Activated CD4-positive, CD25-positive, alpha-beta regulatory T cell (primary cell): ENCODE measurements at places on chromosomes 12 and 14.

DNA sequence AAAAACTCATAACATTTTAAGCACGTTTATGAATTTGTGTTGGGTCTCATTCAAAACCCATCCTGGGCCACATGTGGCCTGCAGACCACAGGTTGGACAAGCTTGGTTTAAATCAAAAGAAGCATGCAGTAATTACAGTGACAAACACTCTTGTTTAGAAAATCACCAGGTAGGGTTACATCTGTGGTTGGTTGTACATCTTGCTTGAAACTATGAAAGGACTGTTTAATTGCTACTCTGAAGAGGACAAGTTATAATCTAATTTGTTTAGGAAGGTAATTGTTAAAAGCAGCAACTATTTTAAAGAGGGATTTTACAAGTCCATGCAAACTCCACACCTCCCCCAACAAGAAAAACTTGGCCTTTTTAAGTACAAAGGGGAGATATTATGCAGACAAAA is 4.0 kb downstream of the TRIP11 start:
- DNase-seq = no peak

DNA sequence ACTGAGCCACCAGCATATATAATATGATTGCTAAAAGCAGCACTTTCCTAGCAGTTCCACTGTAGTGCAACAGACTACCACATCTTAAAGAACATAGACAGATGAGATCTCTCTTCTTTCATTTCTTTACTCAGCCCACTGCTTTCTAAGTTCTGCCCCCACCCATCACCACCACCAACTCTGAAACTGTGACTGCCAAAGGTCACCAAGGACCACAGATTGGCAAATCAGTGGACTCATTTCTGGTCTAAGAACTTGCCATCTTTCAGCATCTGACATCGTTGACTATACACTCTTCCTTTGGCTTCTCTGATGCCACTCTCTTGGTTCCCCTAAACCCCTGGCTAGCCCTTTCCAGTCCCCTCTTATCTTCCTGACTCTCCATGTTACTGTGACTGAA is 38.4 kb downstream of the IFNG start:
- no peak for DNase-seq

GRCh38 chr12:62865065-62865464 is 69.9 kb downstream of the PPM1H start:
- no peak for DNase-seq

- no peak for DNase-seq
Measured at GRCh38 chr12:4829793-4830162, 79.9 kb upstream of the KCNA1 start.

DNA sequence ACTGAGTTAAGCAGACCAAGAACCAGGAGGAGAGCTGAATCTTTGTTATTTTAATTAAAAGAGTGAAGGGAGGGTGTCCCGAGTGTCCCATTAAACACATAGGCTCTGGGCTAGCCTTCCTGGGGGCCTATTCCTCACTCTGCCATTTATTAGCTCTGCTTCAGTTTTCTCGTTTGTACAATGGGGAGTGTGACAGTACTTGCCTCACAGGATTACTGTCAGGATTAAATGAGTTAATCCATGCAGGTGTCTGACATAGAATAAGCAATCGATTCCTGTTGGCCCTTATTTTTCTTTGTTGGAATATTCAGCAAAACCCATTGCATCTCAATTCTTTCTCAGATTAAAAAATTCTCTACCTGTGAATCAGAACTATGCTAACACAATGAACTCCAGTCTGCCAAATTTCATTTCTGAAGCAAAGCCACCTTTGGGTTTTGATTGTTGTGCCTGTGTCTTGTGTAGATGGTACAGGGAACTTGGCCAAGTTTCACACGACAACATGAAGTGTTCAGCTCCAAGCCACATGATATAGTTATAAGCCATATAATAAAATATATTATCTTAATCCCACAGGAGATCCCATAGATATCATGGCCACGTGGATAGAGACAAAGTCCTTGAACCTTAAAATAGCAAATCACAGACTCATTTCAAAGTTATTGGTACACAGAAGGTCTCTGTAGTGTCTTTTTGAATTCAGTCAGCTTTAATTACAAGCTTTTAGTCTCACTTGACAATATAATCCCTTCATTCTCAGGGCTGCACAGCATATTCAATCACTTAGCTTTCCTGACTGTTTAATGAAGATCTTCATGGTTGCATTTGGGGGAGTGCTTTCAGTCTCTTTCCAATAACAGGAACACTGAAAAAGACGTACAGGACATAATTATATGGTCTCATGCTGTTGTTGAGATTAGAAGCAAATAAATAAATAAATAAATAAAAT is 34.4 kb upstream of the CRY1 start:
- no peak for DNase-seq

DNA sequence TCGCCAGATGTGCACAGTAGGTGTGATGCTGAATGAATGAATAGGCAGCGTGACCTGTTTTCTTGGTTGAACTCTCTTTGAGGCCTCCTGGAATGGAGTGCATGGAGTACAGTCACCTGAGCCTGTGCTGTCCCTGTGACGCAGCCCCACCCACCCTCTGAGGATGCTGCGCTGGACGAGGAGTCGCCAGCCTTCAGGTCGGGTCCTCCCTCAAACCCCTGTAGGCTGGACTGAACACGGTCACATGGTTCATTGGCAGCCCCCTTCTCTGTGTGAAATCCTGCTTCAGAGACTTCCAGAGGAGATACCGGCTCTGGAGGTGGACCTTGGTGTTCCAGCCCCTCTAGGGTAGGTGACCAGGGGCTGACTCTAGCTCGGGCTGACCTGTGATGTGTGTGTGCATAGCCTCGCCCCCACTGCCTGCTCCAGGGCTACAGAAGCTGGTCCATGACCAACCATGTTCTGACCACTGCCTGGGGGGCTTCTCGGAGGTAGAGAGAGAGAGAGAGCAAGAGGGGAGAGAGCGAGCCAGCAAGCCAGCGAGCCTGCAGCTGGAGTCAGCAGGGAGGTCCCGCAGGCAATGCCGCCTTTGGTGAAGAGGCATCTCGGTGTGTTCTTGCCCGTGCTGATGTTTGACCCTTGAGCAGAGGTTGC is 158.0 kb upstream of the RTL1 start:
- DNase-seq = no peak

GRCh38 chr12:11761869-11762567 is 112.5 kb downstream of the ETV6 start:
- no peak for DNase-seq

- DNase-seq = no peak
Measured at GRCh38 chr12:98513379-98514322, 1.7 kb upstream of the TMPO start.

DNA sequence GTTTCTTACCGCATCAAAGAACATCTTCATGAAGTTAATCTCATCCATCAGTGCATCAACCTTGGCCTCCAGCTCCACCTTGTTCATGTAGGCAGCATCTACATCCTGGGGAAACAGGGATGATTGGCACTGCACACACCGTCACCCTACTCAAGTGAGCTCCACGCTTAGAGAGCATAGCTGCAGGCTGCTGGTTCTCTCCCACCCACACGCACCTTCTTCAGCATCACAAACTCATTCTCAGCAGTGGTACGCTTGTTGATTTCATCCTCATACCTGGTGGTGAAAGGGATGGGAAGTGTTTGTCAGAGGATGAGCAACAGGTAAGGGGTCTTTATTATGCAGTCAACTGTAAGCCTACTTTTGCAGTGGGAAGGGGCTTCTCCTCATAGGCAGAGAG is 2.3 kb downstream of the KRT5 start:
- DNase-seq = no peak

GRCh38 chr14:40003773-40004172 is 571.5 kb upstream of the FBXO33 start:
- no peak for DNase-seq

DNA sequence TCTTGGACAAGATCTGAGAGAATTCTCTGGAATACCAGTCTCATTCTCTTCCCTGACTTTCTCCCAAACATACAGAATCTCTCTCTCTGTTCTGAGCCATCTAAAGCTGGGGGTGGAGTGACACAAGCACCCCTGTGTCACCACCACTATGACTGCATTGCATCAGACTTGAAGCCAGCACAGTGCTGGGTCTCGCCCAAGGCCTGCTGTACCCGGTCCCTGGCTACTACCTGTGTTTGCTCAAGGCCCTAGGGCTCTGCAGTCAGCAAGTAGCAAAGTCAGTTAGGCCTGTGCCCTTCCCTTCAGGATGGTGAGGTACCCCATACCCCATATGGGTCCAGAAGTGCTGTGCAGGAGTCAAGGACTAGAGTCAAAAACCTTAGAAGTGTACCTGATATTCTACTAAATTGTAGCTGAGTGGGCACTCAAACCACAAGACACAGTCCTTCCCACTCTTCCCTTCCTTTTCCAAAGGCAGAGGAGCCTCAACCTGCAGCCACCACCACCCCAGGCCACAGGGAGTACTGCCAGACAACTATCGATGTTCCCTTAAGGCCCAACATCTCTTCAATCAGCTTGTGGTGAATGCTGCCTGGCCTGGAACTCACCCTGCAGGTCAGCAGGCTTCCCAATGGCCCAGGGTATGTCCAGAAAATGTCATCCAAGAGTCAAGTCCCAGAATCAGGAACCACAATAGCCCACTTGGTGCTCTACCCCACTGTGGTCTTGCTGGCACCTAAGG is 21.2 kb upstream of the RDH16 start:
- no peak for DNase-seq

- DNase-seq = no peak
Measured at GRCh38 chr12:27076468-27076867, 5.9 kb downstream of the C12orf71 start.

- DNase-seq = no peak
Measured at GRCh38 chr14:68583548-68584280, 209.2 kb downstream of the ZFP36L1 start.

DNA sequence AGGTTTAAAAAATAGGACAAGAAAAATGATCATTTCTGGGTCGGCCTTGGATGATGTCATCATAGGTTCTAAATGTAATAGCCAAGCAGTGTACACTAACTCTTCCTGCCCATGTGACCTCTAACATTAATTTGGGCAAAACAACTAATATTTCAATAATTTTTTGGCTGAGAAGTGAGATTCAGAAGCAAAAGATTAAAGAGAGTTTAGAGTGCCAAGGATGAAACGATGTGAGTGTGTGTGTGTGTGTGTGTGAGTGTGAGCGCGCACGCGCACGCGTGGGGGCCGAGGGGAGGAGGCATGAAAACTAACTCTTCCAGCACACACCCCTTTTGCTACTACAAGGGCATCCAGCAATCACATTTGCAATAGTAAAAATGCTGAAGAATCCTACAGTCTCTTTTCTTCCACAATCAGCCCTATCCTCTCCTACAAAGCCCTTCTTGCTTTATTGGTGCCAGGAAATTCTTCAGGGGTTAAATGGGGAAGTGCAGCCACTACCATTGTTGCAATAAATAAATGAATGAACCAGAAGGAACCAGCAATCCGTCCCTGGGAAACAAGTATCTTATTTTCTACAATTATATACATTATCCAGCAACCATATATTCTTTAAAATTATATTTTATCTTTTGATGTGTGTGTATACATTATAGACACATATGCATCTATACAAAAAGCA is 52.9 kb downstream of the PEBP1 start:
- no peak for DNase-seq
